CD4-positive, alpha-beta T cell treated with Interferon alpha-2 for 1 hour (primary cell): ENCODE measurements at places on chromosomes 7 and 10.

- peak; percentile 21 for DNase-seq
Observed at GRCh38 chr10:72276013-72276387, 2.3 kb downstream of the DDIT4 start.

GRCh38 chr7:142787034-142787768, 16.4 kb downstream of the PRSS2 start:
- no peak for DNase-seq

- no peak for DNase-seq
Observed at GRCh38 chr10:50575477-50576244, 48.1 kb downstream of the SGMS1 start.

DNA sequence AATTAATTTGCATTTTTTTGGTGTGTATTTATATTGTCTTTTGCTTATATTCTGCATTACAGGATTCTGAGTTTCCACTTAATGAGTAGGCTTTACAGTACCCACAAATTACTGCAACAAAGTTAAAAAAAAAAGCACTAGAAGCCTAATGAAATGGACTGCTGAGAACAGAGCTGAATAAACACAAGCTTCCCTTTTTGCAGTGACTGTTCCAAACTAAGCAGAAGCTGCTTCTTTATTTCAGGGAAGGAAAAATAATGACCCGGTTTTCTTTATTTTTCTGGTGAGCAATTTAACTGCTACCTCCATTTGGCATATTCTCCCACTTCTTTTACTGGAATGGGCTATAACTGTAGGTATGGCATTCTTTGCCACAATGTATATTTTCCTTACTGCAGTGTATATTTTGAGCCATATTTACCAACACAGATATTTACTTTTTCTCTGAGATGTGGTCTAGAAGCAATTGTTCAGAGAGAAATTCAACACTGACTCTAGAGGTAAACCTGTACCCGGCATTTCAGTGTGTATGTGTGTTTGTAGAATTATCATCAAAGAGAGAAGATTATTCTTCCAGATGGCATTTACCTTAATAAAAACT, 56.9 kb downstream of the HDAC9 start:
- no peak for DNase-seq

DNA sequence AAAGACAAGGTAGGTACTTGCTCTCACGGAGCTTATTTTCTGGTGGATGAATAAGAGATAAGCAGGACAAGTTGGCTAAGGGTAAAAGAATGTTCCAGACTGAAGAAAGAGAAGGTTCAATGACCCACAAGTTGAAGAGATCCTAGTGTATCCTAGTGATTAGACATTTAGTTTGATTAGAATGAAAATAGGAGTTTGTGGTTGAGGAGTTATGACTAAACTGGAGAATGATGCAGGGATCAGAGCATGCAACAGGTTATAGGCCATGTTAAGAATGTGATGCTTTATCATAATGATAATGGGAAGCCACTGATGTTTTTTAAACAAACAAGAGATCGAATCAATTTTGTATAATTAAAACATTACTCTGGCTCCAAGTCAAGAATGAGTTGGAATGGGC, 357.2 kb downstream of the HPSE2 start:
- DNase-seq: no peak

- peak; percentile 5 for DNase-seq
Observed at GRCh38 chr7:36957620-36958019, 233.3 kb upstream of the AOAH start.

DNA sequence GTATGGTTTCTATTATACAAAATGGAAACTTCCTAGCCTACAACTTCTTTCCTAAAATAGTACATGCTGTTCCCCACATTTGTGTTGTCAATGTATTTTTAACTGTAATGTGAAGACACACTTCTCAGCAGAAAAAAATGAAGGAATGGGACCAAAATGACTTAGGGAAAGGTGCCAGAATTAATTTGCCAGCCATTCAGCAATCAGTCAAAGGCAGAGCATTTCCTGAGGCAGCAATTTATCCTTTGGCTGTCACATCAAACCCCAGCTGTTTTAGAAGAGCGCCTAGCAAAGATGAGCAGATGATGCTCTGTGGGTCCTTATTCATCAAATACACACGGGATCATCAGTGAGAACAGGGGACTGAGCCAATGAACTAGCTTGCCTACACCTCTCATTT, 592.5 kb downstream of the KCNMA1 start:
- no peak for DNase-seq

GRCh38 chr10:123149568-123150270, 1.8 kb downstream of the HMX2 start:
- no peak for DNase-seq

- peak; percentile 72 for DNase-seq
Observed at GRCh38 chr7:50142425-50143017, 49.5 kb upstream of the ZPBP start.

- peak; percentile 46 for DNase-seq
Observed at GRCh38 chr7:44097064-44097932, 6.8 kb upstream of the AEBP1 start.

DNA sequence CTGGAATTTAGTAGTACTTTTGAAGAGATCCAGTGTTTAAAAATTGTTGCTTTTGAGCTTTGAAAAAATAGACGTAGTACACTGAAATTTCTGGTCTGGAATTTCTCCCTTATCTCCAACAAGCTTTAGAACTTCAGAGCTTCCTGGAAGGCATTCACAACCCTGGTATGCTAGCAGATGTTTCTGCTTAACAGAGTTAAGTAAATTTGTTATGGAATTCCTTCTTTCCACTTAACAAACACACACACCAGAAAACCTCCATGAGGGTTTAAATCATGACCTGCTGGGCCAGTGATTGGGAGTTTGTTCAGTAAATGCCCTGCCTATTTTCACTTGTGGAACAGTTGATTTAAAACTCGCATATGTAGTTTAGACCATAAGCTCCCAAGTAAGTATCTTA, 13.7 kb downstream of the ASB15 start:
- no peak for DNase-seq

DNA sequence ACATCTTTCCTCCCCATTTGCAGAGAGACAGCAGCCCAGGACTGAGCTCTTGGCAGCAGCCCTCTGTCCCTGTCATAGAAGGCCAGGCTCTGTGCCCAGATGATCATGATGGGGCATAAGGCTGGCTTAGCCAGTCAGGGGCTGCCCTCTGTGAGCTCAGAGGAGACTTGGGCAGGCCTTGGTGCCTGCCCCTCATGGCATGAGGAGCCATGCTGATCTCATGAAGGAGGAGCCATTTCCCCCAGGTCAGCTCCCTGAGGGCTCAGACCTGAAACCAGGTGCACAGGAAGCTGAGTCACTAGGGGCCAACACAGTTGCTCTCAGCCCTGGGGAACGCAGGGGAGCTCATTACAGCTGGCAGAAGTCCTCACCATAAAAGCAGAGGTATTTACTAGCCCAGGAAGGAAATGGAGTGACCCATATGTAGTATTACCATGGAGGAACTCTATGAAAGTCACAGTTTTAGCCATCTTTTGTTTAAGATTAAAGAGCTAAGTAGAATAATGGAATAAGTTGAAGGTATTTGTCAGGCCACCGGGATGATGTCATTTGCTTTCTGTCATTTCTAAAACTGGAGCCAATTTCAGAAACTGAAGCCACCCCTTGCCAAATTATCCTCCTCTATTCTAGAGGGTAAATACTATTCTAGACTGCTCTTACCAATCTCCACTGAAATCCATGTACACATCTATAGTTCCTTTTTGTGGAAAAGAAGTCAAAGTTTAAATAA, 362.4 kb upstream of the ZNF32 start:
- DNase-seq: no peak

GRCh38 chr10:79409726-79410085, 35.7 kb downstream of the ZCCHC24 start:
- no peak for DNase-seq

DNA sequence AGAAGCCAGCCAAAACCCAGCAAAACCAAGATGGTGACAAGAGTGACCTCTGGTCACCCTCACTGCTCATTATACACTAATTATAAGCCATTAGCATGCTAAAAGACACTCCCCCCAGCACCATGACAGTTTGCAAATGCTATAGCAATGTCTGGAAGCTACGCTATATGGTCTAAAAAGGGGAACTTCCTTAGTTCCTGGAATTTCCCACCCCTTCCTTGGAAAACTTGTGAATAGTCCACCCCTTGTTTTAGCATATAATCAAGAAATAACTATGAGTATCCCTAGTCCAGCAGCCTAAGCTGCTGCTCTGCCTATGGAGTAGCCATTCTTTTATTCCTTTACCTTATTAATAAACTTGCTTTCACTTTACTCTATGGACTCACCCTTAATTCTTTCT, 16.0 kb downstream of the CASP7 start:
- no peak for DNase-seq

- no peak for DNase-seq
Observed at GRCh38 chr7:2931034-2931415, 86.9 kb upstream of the GNA12 start.

DNA sequence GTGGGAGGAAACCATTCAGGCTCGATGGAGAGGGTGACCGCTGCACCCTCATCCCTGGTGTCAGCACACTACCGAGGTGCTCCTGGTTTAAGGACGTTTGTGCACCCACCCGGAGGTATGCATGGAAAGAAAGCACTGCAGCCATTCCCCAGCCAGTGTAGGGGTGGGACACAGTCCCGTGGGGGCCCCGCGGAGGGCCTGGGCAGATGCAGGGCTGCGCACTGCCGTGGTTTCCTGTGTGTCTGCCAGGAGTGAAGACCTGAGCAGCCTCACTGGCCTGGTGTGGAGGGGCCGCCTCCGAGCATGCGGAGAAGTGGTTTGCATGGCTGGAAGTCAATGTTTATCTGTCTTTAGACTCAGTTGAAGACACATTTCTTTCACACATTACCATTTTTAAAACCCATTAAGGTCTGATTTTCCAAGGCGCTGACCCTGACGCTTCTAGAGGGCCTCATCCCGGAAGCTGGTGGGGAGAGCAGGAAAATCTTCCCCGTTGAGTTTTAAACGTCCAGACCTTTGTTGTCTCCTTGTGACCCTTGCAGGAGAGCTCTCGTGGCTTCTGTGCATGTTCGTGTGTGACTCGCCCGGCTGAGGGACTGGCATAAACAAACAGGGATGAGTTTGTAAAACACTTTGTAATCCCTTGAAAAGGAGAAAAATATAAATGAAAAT, 188.1 kb downstream of the MGMT start:
- DNase-seq: no peak

DNA sequence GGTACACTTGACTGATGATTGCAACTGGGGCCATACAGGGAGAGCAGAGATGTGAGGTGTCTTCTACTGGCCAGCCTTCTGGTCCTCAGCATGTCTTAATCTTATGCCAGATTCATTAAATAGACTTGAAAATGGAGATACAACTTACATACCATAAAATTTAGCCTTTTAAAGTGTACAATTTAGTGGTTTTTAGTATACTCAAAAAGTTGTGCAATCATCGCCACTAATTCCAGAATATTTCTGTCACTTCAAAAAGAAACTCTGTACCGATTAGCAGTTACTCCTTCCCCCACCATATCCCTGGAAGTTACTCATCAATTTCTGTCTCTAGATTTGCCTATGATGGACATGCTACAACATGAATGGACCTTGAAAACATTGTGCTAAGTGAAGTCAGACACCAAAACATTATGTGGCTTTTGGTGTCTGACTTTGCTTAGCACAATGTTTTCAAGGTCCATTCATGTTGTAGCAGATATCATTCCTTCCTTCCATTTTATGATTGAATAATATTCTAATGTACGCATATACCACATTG, 53.0 kb downstream of the SH2D4B start:
- DNase-seq: no peak

- DNase-seq: no peak
Observed at GRCh38 chr10:74922921-74923320, 96.5 kb downstream of the KAT6B start.

GRCh38 chr10:100656454-100656853, 88.9 kb upstream of the PAX2 start:
- no peak for DNase-seq

- DNase-seq: no peak
Observed at GRCh38 chr7:17646253-17646956, 293.9 kb downstream of the SNX13 start.

DNA sequence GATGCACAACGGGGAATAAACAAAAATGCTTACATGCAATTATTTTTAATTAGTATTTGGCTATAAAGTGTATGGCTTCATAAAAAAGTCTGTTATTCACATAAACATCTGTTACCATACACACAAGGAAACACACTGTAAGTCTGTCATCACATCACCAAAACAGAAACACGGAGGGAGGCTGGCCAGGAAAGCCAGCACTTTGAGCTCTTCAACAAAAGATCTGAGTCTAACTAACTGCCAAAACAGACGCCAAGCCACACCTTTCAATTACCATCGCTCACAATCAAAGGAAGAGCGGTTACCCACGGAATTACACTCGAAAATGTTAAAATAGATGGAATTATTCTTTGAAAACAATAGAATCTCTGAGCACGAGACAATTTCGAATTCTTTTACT, 49.2 kb upstream of the MGMT start:
- DNase-seq: no peak

DNA sequence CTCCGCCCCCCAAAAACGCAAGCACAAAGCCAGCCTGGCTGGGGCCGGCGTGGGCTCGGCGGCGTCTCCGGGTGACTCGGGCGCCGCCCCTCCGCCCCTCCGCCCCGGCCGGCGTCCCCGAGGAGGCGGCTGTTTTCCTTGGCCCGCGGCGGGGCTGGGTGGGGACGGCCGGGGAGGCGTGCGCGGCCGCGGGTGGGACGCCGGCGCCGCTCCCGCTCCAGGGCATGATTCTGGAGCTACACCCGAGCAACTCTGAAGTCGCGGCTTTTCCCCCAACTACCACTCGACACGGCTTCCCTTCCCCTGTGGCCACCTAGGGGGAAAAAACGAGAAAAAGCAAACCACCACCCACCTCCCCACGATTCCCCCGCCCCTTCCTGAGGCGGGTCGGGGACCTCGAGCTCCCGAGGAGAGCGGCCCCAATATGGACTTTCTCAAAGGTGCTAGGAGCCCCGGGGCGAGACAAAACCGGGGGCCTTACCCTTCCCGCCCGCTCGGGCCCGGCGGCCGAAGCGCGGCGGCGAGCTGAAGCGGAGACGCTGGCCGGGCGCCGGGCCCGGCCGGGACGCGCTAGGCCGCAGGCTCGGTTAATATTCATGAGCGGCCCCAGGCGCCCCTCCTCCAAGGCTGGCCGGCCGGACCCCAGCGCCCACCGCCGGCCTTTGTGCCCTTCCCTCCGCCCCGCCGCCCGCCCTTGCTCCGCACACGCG, 856 bp downstream of the ARHGAP21 start:
- peak; percentile 60 for DNase-seq

DNA sequence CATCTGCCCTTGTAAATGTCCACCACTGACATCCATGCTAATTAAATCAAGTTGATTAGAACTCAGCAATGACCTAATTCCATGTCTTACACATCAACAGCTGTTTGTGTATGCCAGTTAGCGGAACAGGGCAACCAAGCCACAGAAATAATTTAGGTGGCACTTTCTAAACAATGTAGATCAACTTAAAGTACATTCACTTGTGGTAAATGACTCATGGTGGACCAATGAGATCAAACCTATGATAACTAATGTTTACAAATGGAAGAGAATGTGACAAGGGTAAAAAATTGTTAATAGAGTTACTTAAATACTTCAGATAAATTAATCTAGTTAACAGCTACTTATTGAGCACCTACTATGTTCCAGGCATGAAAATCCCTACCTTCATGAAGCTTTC, 63.1 kb upstream of the ICA1 start:
- DNase-seq: no peak

GRCh38 chr10:5888843-5889623, 660 bp downstream of the ANKRD16 start:
- DNase-seq: peak; percentile 39
